ENCODE measurements at places on chromosomes 1 and 21.

DNA sequence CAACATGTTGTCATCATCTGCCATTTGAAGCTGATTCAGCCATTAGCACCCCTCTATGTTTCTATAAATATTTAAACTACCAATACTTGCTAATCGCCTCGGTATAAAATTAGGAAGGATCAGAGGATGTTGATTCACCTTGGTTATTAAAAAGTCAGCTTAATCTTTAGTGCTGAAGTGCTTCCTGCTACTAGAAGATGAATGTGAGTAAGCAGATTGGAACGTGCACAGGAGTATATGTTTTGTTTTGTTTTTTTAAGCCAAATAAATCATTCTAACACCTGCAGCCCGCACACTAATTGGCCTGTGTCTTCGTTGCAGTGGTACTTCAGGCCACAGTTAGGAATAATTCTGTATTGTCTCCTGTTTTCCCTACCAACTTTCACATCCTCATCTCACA, 485.7 kb downstream of the AJAP1 start:
- DNase-seq, result no peak

GRCh38 chr21:45954261-45954660, 27.3 kb upstream of the COL6A1 start:
- no peak for DNase-seq

- DNase-seq, result no peak
Measured at GRCh38 chr1:97010566-97011264, 289.1 kb downstream of the PTBP2 start.

DNA sequence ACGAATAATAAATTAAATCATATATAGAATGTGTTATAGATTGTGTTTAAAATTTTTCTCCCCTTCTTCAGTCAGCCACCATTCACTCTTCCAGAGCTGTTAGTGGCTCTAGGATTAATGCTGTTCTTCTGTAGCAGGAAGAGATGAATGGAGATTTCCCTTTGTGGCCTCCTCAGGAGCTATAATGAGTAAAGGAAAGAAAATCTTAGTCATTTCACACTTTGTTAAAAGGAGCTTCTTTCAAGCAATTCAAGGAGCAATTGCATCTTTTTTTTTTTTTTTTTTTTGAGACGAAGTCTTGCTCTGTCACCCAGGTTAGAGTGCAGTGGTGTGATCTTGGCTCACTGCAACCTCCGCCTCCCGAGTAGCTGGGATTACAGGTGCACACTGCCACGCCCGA, 23.7 kb upstream of the TMCO2 start:
- DNase-seq, result no peak

DNA sequence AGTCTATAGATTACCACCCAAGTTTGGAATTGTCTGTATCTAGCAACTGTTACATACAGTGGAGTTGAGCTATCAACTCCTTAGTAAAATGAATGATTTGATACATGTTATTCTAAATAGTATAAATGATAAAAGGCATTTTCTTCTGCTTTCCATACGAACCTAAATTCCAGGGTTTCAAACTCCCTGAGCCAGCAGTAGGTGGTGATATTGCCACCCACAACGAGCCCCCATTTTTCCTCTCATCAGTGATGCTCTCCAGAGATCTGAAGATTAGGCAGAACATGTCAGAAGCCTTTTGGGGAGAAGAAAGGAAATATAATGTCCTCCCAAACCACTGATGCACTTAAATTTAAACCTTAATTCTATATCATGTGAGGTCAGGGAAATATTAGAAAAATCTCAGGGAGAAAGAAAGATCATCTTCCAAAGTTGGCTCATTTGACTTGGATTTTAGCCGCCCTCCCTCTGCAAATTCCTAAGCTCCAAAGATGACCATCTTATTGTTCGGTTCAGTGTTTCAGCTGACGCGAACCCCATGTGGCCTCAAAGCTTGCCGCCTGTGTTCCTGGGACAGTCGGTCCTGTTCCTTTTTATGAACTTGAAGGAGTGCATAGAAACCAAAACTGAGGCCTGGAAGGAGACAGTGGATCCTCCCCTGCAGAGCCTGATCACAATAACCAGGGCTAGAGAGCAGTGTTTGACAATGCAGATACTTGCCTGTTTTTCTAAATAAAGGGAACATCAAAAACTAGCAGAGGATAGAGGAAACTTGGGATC, 2.3 kb downstream of the EVA1C start:
- no peak for DNase-seq

DNA sequence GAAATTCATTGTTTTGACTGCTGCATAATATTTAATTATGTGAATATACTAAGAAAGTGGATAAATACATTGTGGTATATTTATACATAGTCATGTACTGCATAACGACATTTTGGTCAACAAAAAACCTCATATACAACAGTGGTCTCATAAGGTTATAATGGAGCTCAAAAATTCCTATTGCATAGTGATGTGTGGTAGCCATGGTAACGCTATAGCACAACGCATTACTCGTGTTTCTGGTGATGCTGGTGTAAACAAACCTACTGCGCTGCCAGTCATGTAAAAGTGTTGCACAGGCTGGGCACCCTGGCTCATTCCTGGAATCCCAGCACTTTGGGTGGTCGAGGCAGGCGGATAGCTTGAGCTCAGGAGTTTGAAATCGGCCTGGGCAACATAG, 52.6 kb upstream of the NHLH2 start:
- no peak for DNase-seq

DNA sequence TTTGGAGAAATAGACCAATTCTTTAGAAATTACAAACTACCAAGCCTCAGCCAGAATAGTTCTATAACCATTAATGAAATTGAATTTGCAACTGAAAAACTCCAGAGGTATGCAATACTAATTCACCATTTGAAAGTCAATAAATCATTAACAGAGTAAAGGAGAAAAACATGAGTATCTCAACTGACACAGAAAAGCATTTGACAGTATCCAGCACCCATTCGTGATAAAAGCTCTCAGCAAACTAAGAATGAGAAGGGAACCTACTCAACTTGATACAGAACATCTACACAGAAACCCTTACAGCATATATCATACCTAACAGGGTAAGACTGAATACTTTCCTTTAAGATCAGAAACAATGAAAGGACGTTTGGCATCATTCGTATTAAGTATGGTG, 54.3 kb downstream of the ST6GALNAC5 start:
- no peak for DNase-seq

DNA sequence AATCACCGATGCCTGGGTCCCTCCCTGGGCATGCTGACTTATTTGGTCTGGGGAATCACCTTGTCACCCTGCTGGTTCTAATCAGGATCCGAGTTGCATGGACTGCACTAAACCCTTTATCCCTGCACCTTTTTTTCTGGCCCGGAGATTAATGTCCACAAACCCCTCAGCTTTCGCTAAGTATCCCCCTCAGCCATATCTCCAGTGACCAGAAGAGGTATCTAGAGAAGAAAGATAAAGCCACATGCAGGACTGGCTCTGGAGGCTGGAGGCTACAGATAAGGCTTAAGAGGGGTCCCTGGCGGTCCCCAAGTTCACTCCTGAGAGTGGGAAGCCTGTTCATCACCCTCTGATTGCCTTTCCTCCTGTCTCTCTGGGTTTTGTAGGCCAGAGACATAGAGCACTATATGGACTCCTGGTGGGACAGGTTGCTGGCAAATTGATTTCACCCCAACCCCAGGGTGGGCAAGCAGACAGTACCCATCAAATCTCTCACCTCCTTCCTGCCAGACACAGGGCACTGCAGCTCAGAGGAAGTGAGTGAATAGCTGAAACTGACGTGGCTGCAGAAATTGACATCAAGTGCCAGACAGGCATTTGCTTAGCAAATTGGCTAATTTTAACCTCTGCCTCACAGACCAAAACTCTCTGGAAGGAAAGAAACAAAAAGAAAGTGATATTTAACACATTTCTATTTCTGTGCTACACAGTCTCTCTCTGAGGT, 38.8 kb downstream of the HMGB4 start:
- DNase-seq, result no peak

DNA sequence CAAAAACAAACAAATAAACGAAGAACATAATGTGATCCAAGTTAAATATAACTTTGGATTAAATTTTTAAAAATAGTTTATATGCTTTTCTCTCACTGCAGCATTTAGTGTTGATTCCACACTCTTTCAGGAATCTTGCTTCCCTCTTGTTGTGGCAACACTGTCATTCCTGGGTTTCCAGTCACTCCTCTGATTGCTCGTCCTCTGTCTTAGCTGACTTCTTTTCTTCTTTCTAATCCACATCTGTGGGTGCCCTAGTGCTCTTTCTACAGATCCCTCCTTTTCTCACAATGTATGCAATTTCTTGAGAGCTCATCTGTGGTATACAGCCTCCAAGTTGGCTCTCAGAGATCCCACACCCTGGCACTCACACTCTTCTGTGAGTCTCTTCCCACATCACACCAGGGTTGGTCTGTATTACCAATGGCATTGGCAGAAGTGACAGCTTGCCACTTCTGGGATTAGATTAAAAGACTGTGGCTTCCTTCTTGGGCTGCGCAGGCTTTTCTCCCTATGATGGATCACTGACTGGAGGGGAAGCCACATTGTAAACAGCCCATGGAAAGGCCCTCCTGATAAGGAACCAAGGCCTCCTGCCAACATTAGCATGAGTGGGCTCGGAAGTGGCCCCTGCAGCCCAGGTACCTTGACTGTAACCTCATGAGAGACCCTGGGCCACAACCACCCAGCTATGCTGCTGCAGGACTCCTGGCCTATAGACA, 11.5 kb upstream of the MYOC start:
- DNase-seq, result no peak

DNA sequence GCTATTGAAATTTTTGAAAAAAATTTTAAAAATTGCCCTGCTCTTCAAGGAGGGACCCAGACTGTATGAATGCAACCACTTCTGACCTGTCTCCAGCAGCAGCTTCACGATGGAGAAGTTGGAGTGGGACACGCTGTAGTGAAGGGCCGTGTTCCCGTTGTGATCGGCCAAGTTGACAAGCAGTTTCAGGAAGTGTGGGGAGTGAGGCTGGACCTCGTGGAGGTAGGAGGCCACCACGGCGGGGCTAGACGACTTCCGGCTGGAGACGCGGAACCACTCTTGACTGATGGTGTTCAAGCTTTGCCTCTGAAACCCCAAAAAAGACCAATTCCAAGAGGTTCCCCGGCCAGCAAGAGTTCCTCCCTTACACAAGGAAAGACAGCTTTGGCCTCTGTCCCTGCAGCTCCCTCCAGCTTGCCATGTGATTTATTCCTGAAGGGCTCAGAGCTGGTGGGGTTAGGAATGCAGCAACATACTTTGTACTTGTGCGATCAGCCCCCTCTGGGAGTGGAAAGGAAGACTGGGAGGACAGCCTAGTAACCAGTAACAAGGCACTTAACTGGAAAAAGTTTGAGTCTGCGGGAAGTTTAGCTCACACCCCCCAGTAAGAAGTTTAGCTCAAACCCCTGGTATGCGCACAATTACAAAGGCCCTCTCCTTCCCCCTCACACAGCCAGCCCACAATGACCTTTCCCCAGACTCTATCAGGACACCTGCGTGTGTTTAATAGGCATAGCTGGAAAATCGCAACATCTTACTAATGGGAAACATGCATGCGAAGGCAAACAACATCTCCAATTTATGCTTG, 56.0 kb downstream of the KANK4 start:
- no peak for DNase-seq

DNA sequence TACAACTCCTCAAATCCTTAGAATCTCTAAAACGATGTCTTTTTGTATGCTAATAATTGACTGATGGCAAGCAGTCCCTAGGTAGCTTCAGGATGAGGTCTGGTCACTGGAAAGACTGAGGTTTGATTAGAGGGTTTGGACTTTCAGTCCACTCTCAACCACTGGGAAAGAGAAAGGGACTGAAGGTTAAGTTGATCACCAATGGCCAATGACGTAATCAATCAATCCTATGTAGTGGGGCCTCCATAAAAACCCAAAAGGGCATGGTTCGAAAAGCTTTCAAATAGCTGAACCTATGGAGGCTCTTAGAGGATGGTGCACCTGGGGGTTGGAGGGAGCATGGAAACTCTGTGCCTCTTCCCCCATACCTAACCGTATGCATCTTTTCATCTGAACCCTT, 39.6 kb upstream of the DNASE2B start:
- no peak for DNase-seq

DNA sequence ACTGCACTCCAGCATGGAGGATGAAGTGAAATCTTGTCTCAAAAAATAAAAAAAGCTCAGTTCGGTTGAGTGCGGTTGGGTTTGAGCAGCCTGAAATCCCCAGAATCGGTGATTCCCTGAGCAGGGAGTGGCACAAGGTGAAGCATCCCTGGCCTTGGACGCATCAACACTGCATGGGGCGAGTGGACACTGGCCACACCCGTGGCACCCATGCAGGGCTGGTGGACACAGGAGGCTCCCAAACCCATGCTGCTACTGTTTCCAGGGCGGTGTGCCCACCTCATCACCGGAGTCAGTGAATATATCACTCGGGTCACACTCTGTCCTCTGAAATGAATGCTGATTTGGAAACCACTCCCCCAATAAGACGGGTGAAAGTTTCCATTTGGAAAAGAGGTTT, 53.4 kb upstream of the ACTRT2 start:
- no peak for DNase-seq

DNA sequence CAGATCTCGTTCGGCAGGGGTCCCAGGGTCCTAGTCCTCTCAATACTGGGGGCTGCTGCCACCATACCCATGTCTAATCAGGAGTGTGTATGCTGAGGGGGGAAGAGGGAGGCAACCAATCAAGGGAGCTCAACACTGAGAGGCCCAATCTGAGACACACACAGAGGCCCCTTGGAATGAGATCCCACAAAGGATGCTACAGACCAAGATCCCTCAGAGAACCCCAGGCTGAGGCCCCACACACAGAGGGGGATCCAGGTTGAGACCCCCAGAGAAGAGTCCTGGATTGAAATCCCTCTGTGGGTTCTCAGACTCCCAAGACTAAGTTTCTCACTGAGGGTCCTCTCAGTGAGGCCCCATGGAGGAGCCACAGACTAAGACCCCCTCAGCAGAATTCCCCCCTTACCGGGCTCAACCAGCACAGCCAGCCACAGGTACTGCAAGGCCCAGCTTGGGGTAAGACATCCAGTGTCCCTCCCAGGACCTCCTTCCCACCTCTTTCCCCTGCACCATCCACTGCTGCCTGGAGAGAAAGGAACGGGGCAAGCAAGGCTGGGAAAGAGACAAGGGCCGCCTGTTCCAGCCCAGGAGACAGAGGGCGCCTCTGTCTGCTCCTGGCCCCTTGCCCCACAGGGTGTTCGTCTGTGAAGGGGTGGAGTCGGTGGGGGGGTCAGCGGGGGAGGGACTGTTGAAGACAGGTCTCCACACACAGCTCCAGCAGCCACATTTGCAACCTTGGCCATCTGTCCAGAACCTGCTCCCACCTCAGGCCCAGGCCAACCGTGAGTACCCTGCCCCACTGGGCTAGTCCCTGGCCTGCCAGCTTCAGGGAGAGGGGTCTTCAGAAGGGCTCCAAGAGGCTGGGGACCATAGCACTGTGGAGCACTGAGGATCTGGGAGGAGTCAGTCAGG, at the start of gene S100A1:
Gene S100A1 (plus strand): TSS at position 720 of the 912 bp plus-strand sequence. CDS start 2,088 bp downstream, outside the sequence.
- no peak for DNase-seq

- no peak for DNase-seq
Measured at GRCh38 chr1:87706203-87706602, 377.5 kb downstream of the LMO4 start.

DNA sequence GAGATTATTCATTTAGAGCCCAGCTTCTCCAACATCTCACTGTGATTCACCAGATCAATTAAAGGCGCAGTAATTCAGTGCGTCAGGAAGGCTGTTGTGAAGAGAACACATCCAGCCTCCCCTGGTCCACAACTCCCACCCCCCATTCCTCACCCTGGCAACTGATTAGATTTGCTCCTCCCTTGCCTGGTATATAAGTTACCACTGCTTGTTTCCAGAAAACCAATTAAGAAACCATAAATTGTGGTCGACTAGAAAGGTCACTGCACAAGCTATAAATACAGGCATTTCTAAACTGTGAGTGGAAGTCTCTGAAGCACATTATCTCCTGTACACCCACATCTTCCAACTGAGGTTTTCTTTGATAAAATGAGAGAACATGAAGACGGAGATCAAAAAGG, 41.9 kb downstream of the FAM163A start:
- no peak for DNase-seq

Data from stimulated activated CD4-positive, alpha-beta T cell treated with anti-CD3 and anti-CD28 coated beads, Interleukin-4, amount 100 ng/mL, for 1 hour (primary cell).